AG20443 (cell line): ENCODE measurements at places on chromosomes 5 and 9.

DNA sequence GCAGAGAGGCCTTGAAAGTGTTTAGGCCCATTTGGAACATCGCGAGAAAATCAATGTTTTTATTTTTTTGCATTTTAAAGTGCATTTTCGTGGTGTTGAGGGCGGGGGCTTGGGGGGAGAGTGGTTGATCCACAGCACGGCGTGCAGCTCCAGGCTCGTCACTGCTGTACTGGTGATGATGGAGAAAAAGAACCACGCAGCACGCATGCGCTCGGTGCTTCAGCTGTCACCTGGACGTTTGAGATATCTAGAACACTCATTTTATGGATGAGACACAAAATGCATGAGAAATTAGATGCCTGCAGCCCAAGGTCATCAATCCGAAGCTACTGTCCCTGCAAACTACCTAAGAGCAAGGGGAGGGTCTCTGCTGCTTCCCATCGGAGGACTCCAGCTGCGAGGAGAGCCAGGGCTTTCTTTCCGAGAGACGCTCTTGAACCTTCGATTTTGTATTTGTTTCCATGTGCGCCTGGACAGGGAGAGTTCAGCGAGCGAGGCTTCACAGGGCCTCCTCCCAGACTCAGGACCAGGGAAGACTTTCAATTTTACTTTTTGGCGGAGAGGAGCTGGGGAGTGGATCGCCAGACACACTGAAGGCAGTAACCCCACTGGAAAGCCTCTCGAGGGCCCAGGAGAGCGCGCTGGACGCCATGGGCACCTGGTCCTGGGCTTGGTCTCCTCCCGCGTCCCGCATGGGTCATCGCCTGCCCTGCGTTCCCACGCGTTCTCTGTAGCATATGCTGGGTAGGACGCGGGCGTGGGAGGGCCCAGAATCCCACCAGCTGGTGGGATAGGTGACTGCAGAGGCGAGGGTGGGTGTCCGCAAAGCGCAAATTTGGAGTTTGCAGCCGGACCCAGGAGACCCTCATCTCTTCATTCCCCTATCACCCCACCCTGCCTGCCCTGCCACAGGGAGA is 2.5 kb downstream of the DMRT2 start:
- no peak for DNase-seq

- no peak for DNase-seq
Measured at GRCh38 chr5:332843-333242, 11.3 kb downstream of the AHRR start.

GRCh38 chr5:124162767-124163532 is 583.5 kb downstream of the ZNF608 start:
- no peak for DNase-seq

DNA sequence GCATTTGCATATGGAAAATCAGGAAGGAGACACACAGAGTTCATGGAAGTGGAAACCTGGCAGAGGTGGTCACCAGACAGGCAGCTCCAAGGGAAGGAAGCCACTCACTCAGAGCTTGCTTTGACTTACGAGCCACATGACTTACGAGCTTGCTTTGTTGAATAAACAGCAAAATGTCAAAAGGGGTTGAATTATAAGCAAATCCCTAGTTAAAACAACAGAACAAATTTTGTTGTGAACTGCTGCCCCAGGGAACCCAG is 164.3 kb downstream of the SYK start:
- no peak for DNase-seq

- no peak for DNase-seq
Measured at GRCh38 chr9:104866191-104866590, 61.8 kb downstream of the ABCA1 start.

DNA sequence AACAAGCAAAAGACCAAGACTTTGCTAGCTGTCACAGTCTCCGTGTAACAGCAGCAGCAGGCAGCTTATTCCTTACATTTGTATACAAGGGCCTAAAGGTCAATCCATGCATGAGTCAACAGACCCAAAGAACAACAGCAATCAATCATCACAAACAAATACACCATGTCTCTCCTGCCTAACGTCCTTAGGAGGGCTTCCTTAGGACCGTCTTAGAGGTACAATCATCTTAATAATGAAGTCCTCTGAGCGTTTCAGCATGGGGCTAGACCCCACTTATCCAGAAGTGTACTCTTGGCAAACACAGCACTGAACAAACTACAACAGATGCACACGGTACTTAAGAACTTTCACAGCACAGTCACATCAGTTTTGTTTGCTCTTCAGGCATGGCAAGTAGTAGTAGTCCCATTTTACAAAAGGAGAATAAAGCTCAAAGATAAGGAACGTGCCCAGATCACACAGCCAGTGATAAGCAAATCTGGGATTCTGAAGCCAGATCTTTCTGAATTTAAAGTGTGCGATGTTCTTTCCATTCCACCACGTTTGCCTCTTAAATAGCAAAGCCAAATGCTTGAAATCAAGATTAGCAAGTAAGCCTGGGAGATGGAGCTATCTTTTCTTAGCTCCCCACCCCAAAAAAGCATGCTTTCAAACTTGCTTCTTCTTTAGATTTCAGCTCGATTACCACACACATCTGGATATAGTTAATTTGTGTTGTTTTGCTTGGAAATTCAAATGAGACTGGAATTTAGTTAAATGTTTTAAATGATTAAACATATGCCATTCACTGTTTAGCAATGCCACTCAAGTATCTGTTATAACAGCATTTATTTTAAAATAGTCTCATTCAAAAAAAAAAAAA is 24.2 kb downstream of the PSMB7 start:
- DNase-seq: peak; percentile 36
